ENCODE measurements at places on chromosomes 16 and 17. TPM values are rescaled to one million over a fixed set of nuclear protein-coding genes. Genes with fewer than 3 reads are reported as not detected.

DNA sequence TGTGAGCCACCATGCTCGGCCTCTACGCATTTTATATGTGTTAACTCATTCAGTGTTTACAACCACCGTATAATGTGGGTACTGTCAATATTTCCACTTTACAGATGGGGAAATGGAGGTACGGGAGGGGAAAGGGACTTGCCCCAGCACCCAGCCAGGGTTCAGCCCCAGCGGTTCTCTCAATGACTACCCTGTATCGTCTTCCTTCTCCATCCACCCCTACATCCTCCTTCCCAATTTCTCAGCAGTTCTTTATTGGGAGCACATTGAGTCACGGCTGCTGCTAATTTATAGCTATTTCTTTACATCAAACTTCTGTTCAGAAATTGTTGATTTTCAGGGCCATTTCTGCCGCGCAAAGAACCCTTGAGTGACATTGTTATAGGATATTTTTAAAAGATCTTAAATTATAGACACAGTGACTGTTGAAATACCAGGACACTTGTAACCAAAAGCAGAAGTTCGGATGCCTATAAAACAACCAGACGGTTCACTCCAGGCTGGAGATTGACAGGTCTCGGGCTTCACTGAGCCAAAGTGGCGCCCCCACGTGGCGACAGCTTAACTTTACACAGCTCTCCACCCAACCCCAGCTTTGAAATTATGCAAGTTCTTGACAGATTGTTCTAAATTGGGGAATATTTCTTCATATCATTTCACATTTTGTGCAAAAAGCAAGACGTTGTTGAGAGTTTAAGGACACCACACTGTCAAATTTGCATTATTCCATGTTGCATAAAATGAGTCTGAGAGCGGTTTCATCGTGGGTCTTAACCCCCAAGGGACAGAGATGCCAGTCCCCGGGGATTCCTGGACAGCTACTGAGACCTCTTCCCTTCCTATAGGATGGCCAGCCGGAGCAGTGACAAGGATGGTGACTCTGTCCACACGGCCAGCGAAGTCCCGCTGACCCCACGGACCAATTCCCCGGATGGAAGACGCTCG is 11.8 kb downstream of the SYT17 start:
- H3K27ac ChIP-seq = no peak overlapping the region
- DNase-seq = no peak
- no peaks in the 10 kb centered on the region for H3K27me3 ChIP-seq
- no peak overlapping the region for H3K4me3 ChIP-seq
- H3K36me3 ChIP-seq = no peaks in the 10 kb centered on the region
- H3K4me1 ChIP-seq = no peaks in the 10 kb centered on the region

DNA sequence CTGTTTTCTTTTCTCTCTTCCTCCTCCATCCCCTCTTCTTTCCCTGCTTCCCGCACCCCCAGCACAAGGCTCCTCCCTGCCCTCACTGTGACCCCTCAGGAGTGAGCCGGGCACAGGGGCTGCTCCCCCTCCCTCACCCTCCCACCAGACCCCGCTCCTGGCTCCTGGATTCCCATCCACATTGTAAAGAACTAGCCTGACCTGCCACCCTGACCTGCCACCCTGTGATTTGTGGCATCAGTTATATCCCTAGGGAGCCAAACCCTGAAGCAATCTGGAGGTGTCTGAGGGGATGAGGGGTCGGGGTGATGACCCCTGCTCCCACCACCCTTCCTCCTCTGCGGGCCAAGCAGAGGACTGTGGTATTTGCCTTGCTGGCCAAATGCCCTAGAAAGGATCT is 98.0 kb upstream of the LHX1 start:
- H3K27me3 ChIP-seq = no peaks in the 10 kb centered on the region
- H3K4me3 ChIP-seq = no peak overlapping the region
- H3K4me1 ChIP-seq = no peaks in the 10 kb centered on the region
- no peaks in the 10 kb centered on the region for H3K36me3 ChIP-seq
- no peak overlapping the region for H3K27ac ChIP-seq

DNA sequence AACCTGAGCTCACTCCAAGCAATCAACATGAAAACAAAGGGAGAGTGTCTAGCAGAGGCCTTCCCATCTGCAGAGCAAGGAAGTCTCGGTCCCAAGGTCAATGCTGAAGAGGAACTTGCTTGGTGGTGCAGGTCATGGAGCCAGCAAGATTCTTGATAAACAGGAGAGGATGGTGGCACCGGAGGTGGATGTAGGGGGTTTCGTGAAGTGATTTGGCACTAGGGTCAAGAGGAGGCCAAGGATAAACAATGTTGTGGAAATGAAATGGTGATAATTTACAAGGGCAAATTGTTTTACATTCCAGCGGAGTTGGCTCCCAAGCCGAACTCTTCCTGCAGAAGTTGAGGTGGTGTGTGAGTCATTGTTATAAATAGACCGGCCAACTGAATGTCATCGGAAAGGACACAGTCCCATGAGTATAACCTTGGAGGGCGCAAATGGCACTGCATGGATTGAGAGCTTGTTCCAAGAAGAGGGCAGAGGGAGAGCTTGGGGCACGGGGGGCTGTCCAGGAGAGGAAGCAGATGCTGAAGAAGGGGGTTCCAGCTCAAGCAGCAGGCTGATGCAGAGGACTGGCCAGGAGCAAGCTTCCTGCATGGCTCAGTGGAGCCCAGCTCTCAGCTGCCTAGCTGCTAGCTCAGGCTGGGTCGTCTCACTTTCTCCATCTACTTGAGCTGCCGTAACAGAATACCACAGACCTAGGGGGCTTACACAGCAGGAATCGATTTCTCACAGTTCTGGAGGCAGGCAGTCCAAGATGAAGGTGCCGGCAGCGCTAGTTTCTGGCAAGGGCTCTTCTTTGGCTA is 136.6 kb downstream of the COPRS start:
- no peak overlapping the region for H3K4me3 ChIP-seq
- peaks cover 6% of the 10 kb centered on the region for H3K27me3 ChIP-seq
- H3K36me3 ChIP-seq = no peaks in the 10 kb centered on the region
- no peaks in the 10 kb centered on the region for H3K4me1 ChIP-seq
- DNase-seq = no peak

DNA sequence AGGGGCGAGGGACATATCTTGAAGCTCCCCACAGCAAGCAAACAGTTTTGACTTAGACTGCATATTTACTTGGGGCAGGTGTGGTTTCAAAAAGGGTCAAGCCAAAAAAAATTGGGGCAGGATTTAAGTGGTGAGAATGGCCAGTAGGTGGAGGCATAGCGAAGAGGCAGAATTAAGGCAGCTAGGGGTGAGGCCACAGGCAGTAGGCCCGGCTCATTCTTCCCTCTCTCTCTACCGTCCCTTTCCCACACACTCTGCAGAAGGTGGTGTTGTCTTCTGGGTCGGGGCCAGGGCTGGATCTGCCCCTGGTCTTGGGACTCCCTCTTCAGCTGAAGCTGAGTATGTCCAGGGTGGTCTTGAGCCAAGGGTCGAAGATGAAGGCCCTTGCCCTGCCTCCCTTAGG is 2.6 kb downstream of the SHBG start:
- no peaks in the 10 kb centered on the region for H3K27me3 ChIP-seq
- H3K4me3 ChIP-seq = no peak overlapping the region
- no peak overlapping the region for H3K27ac ChIP-seq
- no peaks in the 10 kb centered on the region for H3K36me3 ChIP-seq

DNA sequence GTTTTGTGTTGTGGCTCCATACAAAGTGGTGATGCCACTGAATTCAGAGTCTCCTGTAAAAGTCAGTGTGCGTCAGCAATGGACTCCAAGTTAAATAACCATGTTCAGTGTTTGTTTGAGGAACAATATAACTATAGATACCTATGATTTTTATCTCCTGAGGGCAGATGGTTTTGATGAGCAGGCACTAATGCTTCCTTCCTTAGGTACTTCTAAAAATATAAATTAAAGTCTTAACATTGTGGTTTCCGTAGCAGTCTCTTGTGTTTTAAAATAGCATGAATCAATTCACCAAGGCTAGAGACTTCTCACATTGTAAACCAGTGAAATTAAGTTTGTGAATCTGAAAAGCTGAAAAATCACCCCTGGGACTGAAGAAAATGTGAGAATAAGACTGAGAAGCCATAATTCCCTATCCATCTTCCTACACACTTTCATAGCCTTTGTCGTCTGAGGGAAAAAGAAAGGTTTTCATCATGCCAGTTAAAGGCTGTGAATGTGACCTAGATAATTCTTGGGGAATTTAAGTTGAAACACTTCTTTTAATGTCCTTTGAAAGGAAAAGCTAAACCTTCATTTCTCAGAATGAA is 1502.9 kb downstream of the CDH11 start:
- DNase-seq = no peak
- H3K4me3 ChIP-seq = no peak overlapping the region
- no peaks in the 10 kb centered on the region for H3K36me3 ChIP-seq
- H3K4me1 ChIP-seq = no peaks in the 10 kb centered on the region
- H3K27me3 ChIP-seq = no peaks in the 10 kb centered on the region

GRCh38 chr16:25126820-25127232 is 15.3 kb downstream of the LCMT1 start:
- peaks cover 34% of the 10 kb centered on the region for H3K36me3 ChIP-seq
- no peaks in the 10 kb centered on the region for H3K27me3 ChIP-seq
- DNase-seq = no peak
- no peak overlapping the region for H3K4me3 ChIP-seq

DNA sequence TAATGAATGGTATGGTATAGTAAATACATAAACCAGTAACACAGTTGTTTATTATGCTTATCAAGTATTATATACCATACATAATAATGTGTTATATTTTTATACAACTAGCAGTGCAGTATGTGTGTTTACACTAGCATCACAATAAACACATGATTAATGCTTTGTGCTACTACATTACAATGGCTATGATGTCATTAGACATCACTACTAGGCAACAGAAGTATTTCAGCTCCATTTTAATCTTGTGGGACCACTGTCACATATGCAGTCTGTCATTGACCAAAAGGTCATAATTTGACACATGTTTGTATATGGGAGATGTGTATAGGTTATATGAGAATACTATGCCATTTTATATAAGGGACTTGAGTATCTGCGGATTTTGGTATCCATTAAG is 32.7 kb downstream of the TRIM37 start:
- H3K27me3 ChIP-seq = no peaks in the 10 kb centered on the region
- DNase-seq = no peak
- H3K4me3 ChIP-seq = no peak overlapping the region
- H3K4me1 ChIP-seq = no peaks in the 10 kb centered on the region
- peaks cover 60% of the 10 kb centered on the region for H3K36me3 ChIP-seq

DNA sequence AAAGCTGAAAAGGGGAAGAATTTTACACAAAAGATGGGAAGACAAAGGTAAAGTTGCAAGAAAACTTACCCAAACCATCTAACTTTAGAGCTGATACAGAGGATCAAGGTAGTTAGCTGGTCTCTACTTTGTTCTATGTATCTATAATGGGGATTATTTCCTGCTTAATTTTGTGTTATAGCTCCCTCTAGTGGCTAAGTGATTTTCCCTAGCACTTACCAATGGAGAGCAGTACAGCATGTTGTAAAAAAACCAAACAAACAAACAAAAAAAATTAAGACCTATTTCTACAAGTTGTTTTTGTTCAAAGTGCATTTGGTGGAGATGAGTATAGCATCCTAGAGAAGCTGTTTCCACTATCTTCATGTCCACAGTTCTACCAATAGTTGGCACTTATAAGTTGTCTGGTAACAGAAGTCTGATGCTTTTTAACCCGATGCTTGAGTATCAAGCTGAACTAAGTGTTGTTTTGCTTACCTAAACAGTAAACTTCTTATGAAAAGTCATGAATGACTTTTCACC is 7.5 kb downstream of the SRSF1 start:
- no peaks in the 10 kb centered on the region for H3K27me3 ChIP-seq
- H3K36me3 ChIP-seq = peaks cover 43% of the 10 kb centered on the region
- H3K4me3 ChIP-seq = no peak overlapping the region
- H3K4me1 ChIP-seq = peaks cover 14% of the 10 kb centered on the region

DNA sequence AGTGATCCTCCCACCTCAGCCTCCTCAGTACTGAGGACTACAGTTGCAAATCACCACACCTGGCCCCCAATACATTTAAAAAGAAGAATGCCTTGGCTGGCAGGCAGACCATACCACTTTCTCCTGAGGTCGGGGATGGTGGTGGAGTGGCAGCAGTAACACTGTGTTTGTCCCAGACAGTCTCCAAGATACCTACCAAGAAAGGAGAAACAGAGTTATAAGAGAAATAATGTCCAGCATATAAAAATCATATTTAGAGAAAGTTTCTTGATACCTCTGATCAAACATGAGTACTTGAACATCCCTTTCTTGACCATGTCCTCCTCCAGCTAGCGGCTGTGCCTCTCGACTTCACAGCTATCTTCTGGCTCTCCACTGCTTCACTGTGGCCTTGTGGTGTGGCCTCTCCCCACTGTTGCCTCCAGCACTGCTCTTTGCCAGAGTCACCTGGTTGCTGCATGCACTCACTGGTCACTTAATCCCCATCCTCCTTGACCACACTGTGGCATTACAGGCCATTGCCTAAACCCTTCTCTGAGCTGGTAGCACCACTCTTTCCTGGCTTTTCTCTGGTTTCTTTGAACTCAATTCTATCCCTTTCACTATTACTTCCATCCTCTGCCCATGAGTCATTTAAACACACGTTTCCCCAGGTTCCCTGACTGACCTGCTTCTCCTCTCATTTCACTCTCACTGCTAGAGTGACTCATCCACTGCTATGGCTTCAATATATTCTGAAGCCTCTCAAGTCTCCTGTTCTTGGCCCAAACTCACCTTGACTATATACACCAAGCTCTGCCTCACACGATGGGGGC is 45.2 kb downstream of the XPO6 start:
- no peaks in the 10 kb centered on the region for H3K27me3 ChIP-seq
- H3K36me3 ChIP-seq = peaks cover 80% of the 10 kb centered on the region
- H3K4me3 ChIP-seq = no peak overlapping the region
- no peak overlapping the region for H3K27ac ChIP-seq

The NLK gene
- total RNA-seq = 6.8 TPM

DNA sequence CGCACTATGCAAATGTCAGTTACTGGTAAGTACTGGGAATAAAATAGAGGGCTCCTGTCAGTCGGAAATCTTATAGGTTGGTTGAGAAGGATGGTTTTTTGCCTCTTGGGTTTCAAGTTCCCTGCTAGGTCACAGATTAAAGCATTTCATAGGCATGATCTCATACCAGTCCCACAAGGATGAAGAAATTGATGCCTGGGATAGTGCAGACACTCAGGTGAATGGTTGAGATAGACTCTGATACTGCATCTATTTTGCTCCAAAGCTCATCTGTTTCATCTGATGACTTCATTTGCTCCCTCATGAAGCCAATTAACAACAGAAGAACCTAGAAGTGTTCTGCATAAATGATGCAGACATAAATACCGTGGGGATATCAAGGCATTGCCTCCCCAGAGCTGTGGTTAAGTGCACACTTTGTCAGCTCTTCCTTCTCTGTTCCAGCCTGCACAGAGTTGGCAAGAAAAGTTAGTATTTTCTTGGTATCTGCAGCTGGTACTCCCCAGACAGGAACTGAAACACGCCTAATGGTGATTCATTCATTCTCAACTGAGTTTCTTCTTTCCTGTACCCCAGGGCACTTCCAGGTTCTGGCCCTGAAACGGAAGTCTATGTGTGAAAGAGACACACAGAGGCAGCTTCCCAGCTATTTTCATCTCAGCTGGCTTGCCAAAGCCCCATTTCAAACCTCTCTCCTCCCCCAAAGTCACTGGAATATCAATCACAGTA is 418.3 kb upstream of the SALL1 start:
- no peaks in the 10 kb centered on the region for H3K4me1 ChIP-seq
- no peaks in the 10 kb centered on the region for H3K27me3 ChIP-seq
- no peak overlapping the region for H3K4me3 ChIP-seq

The FAM171A2 gene
- total RNA-seq = 0.08 TPM

GRCh38 chr16:8826278-8826879 is 28.7 kb downstream of the PMM2 start:
- no peaks in the 10 kb centered on the region for H3K27me3 ChIP-seq
- no peaks in the 10 kb centered on the region for H3K4me1 ChIP-seq
- H3K36me3 ChIP-seq = peaks cover 24% of the 10 kb centered on the region
- no peak for DNase-seq

GRCh38 chr16:10228779-10229178 is 46.6 kb upstream of the GRIN2A start:
- no peak overlapping the region for H3K4me3 ChIP-seq
- no peaks in the 10 kb centered on the region for H3K36me3 ChIP-seq
- DNase-seq = no peak
- no peak overlapping the region for H3K27ac ChIP-seq
